T-helper 22 cell (primary cell): ENCODE measurements at places on chromosomes 2 and 18.

DNA sequence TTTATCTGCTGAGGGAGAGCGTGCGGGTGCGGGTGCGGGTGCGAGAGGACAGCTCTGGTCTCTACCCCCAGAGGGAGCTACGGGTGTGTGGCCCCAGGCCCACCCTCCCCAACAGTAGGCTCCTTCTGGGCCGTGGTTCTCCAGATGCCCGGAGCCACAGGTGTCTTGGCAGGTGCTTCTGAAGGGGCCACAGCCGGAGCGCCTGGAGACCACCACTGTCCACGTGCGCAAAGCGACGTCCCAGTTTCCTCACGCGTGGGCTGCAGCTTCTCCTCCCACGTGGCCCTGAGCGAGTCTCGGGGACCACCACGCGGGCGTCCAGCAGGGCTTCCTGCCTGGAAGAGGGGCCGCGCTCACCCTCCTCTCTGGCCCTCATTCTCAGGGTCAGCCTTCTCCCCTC is 90.6 kb downstream of the BIN1 start:
- no peak for DNase-seq

GRCh38 chr2:179703702-179704101 is 157.7 kb downstream of the ZNF385B start:
- no peak for DNase-seq

- no peak for DNase-seq
These were observed 38.0 kb downstream of the VSNL1 start for GRCh38 chr2:17578466-17578928.

- DNase-seq = no peak
These were observed 75.0 kb downstream of the SOCS6 start for GRCh38 chr18:70363861-70364260.
